ENCODE measurements at places on chromosomes 12 and 14. TPM values are rescaled to one million over a fixed set of nuclear protein-coding genes. Genes with fewer than 3 reads are reported as not detected.

PZP gene
- not detected for total RNA-seq

CRY1 gene
- total RNA-seq: 58.4 TPM

OVCH1 gene
- not detected for total RNA-seq

EML1 gene
- not detected for total RNA-seq

SYNDIG1L gene
- not detected for total RNA-seq

INSM2 gene
- total RNA-seq: not detected

P2RX4 gene
- 42.1 TPM for total RNA-seq

DPPA3 gene
- total RNA-seq: not detected

GALNT9 gene
- not detected for total RNA-seq

CCDC175 gene
- not detected for total RNA-seq

DNA sequence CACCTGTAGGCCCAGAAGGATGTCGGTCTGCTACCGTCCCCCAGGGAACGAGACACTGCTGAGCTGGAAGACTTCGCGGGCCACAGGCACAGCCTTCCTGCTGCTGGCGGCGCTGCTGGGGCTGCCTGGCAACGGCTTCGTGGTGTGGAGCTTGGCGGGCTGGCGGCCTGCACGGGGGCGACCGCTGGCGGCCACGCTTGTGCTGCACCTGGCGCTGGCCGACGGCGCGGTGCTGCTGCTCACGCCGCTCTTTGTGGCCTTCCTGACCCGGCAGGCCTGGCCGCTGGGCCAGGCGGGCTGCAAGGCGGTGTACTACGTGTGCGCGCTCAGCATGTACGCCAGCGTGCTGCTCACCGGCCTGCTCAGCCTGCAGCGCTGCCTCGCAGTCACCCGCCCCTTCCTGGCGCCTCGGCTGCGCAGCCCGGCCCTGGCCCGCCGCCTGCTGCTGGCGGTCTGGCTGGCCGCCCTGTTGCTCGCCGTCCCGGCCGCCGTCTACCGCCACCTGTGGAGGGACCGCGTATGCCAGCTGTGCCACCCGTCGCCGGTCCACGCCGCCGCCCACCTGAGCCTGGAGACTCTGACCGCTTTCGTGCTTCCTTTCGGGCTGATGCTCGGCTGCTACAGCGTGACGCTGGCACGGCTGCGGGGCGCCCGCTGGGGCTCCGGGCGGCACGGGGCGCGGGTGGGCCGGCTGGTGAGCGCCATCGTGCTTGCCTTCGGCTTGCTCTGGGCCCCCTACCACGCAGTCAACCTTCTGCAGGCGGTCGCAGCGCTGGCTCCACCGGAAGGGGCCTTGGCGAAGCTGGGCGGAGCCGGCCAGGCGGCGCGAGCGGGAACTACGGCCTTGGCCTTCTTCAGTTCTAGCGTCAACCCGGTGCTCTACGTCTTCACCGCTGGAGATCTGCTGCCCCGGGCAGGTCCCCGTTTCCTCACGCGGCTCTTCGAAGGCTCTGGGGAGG is at the start of gene LTB4R:
TSS of gene LTB4R (plus strand) at position 857 of the 959 bp plus-strand sequence. CDS start 4,150 bp downstream, outside the sequence.
- DNase-seq: peak; percentile 78

- DNase-seq: no peak
Observed at GRCh38 chr14:61308198-61308597, 13.2 kb upstream of the PRKCH start.

DNA sequence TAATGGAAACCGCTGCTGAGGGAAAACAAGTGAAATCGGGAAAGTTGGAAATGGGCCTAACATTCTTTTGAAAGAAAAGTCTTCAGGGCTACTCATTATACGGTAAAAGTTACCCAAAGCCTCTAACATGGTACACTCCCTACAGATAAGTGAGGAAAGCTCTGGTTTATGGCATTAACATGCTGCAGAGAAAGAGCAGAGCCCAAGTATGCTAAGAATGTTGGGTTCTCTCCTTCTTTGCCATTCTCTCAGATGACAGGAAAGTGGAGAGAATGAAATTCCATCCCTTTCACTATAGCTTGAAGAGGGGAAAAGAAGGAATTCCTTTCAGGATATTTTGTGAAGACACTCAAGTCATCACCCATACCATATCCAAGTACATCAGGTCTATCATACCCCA is 348.0 kb downstream of the SEC23A start:
- DNase-seq: no peak

DNA sequence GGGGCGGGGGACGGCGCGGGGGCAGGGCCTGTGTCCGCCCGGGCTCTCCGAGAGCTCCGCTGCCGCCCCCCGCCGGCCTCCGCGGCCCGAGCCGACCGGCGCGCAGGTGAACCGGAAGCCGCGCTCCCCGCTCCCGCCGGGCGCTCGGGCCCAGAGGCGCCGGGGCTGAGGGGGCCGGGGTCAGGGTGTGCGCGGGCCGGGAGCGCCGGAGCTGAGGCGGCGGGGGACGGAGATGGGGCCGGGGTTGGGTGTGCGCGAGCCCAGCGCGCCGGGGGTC is 431 bp downstream of the HIP1R start:
- no peak for DNase-seq

DNA sequence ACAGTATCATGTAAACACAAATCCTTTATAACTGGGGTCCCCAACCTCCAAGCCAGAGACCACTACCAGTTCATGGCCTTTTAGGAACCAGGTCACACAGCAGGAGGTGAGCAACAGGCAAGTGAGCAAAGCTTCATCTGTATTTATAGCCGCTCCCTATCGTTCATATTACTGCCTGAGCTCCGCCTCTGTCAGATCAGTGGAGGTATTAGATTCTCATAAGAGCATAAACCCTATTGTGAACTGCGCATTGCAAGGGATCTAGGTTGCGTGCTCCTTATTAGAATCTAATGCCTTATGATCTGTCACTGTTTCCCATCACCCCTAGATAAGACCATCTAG is 49.9 kb downstream of the LRP6 start:
- DNase-seq: no peak

GRCh38 chr14:78666336-78667056 is 496.3 kb downstream of the NRXN3 start:
- DNase-seq: no peak

DNA sequence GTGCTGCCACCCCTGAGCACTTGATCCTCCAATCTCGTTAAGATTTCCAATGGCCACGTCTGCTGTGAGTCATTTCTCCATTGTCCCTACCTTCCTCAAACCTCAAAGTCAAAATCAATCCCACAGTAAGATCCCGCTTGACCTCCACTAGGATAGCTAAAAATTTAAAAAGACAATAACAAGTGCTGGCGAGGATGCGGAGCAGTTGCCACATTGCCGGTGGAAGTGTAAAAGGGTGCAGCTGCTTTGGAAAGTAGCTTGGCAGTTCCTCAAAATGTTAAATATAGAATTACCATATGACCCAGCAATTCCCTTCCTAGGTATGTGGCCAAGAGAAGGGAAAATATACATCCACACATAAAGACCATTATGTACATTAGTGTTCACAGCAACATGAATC is 9.5 kb upstream of the BCL7A start:
- no peak for DNase-seq

DNA sequence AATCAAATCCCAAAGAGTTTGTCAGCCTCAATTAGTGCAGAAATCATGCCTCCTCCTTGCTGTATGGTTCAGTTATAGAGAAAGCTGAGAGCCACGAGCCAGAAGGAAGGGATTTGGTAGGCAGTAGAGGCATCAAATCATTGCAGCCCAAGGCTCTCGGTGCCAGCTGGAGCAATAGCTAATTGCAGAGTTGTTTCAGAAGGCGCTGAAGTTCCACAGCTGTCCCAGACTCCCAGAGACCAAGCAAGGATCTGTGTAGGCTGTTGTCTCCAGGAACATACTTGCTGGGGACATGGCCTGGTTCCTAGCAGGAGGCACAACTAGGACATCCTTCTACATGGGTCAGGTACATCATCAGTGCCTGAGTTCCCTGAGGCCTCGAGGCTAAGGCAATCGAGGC is 80.4 kb upstream of the WSCD2 start:
- DNase-seq: no peak

DNA sequence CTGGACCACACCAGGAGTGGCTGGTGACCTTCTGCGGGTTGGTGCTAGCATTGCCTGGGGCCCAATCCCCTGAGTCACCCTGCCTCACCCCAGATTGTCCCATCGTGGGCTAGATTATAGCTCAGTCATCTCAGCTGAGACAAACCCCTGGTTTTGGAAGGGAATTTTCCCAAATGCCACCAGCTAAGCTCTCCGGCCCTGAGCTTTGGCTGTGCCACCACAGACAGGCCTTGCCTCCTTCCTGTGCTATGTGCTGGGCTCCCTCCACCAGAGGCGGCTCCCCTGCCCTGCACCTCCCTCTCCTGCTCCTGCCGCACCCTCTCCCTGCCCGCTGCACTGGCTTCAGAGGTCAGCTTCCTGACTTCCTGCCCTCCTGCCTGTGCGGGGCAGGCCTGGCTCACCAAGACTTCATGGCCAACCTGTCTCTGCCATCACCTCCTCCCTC is 196.3 kb downstream of the TSPAN9 start:
- no peak for DNase-seq

GRCh38 chr14:36518586-36519430 is 1.2 kb downstream of the NKX2-1 start:
- no peak for DNase-seq

DNA sequence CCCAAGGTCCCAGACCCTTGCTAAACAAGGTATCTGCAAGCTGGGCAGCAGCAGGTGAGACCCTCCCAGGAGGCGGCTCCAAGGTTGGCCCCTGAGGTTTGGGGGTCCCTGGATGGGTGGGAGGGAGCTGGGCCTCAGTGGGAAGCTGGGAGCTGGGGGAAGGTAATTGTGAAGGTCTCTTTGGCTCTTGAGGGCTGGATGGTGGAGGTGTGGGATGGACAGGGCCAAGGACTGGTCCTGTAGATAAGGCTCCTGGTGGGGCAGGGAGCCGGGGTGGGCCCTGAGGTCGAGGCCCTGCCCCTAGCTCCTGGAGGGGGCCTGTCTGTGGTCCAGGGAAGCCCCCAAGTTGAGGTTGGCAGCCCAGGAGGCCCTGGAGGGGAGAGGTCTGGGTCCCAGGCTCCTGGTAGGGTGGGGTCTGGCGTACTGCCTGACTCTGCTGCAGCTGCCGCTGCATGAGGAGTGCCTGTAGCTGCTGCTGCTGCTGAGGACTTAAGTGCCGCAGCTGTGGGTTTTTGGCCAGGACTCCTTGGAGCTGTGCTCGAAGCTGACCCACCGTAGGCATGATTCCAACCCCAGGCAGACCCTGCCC is 13.1 kb upstream of the PRKAG1 start:
- DNase-seq: no peak

DNA sequence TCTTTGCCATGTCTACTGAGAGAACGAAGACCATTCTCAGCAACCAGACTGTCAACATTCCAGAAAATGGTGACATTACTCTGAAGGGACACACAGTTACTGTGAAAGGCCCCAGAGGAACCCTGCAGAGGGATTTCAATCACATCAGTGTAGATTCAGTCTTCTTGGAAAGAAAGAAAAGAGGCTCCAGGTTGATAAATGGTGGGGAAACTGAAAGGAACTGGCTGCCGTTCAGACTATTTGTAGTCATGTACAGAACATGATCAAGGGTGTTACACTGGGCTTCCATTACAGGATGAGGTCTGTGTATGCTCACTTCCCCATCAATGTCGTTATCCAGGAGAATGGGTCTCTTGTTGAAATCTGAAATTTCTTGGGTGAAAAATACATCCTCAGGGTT is 29.7 kb upstream of the PSMA6 start:
- DNase-seq: no peak

DNA sequence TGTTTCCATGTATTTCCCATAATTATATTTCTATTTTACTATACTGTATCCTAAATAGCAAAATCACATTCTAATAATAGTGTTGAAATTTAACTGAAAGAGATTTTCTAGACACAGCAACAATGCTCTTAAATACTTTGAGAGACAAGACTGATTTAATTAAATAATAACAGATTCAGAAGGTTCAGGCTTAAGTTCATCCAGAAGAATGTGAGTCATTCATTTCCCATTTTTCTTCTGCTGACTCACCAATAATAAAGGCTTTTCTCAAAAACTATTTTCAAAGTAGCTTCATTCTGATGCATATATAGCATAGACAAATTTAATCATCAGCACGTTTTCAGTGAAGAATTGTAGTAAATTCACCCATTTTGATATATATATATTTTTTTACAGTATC is 481.4 kb downstream of the MDGA2 start:
- no peak for DNase-seq

- DNase-seq: no peak
Observed at GRCh38 chr12:79615596-79616560, 74.9 kb downstream of the PAWR start.
